ENCODE measurements at places on chromosomes 3 and 15. TPM values are rescaled to one million over a fixed set of nuclear protein-coding genes. Genes with fewer than 3 reads are reported as not detected.
A peak's percentile ranks its signal among the peaks of the same experiment; 100 is the strongest.

HYAL1 gene
- 6.1 TPM for polyA plus RNA-seq

SLC6A1 gene
- polyA plus RNA-seq, result 0.65 TPM

XCR1 gene
- not detected for polyA plus RNA-seq

P3H2 gene
- 85.3 TPM for polyA plus RNA-seq

WDR73 gene
- 42.1 TPM for polyA plus RNA-seq

TGFBR2 gene
- 96.9 TPM for polyA plus RNA-seq

DUOXA2 gene
- not detected for polyA plus RNA-seq

PAQR9 gene
- 0.79 TPM for polyA plus RNA-seq

DNA sequence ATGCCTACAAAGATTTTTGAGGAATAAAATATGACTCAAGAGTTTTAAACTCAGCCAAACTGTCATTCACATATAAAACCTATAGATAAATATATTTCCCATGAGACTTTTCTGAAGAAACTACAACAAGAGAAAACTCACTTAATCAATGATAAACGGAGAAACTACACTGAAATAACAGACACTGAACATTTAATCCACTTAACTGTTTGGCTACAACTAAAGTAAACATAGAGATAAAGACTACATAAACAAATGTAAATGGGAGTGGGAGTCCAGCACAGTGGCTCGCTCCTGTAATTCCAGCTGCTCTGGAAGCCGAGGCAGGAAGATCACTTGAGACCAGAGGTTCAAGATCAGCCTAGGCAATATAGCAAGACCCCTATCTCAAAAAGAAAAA is 79.2 kb downstream of the MEX3B start:
- no peak for DNase-seq

DNA sequence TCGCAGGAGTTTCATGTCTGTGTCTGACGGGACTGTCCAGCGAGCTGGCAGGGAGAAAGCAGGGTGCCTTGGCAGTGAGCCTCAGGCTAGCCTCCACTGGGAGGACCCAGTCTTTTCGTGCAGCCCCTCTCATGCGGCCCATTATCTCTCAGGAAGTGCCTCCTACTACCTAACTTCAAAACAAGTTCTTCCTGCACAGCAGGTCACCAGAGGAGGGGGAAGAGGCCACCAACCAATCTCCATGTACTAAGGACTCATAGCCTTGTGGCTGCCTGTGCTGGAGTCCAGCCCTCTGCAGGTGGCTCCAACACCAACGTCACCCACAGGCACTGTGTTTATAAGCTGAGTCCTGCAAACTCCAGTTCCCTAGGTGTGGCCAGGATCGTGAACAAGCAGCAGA is 4.8 kb downstream of the VIPR1 start:
- no peak for DNase-seq

DNA sequence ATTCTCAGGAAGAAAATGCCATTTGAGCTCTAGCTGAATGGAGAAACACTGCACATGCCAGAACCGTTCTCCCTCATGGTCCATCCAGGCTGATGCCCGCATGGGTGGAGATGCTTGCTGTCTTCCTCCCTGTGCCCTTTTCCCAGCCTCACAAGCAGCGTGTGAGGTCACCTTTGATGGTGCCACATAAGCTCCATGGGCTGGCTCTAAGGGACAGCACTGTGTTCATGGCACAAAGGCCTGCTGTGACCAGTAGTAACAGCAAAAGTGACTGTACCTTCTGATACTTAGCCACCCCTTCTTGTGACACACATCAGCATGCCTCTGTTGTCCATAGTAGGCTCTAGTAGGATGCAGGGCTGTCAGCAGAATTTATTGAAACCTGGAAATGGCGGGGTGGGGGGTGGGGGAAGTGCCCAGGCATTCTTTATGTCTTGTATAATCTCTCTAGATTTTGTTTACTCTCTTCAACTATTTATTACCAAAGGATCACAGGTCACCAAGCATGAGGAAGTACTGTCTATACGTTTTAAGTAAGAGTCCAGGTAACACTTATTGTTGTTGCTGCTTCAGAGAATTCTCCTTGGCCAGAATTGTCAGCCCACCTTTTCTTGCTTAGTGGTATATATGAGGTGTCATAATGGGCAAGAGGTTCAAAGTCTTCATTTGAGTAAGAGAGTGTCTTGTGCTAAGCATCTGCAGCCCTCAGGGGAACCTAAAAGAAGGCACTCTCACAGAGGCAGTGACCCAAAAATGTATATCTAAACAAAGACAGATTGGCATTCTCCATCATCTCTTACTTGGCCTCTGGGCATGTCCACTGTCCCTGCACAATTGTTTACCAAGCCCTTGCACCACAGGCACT is 56.5 kb downstream of the RAB7A start:
- DNase-seq, result no peak

DNA sequence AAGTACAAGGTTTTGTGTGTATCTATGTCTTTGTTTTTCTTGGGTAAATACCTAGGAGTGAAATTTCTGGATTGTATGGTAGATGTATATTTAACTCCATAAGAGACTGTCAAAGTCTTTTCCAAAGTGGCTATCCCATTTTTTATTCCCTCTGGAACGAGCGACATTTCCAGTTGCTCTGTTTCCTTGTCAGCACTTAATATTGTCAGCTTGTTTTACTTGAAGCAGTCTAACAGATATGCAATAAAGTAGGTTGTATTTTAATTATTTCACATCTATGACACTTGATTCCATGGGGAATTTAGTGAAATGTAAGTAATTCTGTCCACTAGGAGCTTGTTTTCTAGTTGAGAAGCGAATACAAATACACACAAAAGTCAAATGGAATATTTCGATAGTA is 18.5 kb upstream of the BNIP2 start:
- DNase-seq, result no peak

DNA sequence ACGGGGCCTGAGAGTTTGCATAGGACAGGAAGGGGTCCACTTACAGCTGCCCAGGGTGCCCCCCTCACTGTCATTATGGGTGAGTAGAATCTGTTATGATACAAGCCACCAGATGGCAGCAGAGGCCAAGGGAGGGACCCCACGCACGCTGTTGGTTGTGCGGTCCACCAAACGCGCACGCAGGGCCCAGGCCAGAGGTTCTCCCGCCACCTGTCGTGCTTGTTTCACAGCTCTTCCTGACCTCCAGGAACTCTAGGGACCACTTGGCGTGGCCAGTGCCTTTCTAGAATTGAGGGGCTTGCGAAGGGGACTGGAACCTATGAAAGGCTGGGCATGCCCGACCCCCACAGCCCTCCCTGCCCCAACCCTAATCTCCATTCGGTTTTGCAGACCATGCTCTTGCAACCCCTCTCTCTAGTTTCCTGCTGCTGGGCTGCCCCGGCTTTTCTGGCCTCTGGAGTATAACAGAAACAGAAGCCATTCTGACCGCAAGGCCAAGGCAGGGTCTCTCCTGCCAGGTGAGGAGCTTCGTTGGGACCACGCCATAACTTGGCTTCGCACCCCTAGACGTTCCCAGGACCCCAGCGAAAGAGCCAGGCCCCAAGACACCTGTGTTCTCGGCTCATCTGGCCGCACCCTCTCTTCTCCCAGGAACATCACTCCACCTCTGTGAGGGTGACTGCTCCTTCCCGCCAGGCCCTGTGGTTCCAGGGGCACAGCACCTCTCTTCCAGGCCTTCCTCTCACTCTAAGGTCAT is 46.0 kb downstream of the ALDH1L1 start:
- DNase-seq, result peak; percentile 29

DNA sequence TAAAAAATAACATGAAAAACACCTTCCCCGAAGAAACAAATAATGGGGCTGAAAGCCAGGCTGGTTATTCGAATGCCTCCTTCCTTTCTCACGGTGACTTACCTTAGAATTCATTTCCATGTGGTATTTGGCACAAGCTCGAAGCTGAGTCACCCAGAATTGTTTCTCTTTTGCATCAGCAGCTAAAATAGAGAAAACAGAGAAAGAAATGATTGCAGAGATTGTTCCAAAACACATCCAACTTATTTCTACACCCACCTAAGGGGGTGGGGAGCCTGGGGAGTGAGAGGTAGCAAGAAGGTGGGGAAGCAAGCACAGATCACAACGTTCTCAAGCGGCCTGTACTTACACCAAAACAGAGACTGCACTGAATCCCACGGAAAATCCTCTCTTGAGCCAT is 104.7 kb downstream of the OSBPL10 start:
- no peak for DNase-seq

DNA sequence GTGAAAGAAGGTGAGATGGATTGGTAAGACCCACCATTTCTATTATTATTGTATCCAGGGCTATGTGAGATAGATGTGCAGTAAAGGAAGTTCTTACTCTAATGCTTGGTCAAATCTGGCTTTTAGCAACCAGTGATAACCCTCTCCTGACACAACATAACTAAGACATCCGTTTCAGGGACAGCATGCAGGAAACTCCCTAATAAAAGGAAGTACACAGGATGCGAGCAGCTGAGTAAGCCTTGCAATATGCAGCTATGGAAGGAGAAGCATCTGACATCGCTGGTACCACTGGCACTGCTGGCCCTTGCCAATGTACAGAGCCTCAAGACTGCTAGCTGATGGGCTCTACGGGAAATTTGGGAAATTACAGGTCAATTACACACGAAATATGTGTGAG is 662.3 kb downstream of the NR2F2 start:
- DNase-seq, result no peak

DNA sequence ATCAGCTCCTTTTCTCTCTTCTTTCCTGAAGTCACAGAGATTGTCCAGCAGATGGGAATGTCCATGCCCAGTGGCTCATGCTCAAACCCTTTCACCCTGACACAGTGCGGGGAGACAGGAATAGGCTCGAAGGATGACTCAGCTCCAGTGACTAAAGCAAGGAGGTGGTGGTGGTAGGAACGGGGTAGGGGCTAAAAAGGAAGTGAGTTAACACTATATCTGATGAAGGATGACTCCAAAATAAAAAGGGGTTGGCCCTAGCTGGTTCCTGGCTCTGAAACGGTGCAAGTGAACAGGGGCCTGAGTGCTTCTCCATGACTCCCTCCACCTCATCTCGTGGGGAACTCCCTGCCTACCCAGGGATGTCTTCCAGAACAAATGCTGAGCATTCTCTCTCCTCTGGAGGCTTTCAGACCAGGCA is 167.4 kb upstream of the LPP start:
- no peak for DNase-seq

GRCh38 chr3:74314696-74315095 is 299.8 kb downstream of the CNTN3 start:
- DNase-seq, result no peak

GRCh38 chr3:73213896-73214295 is 152.4 kb downstream of the EBLN2 start:
- DNase-seq, result no peak

GRCh38 chr15:44489464-44489863 is 47.5 kb upstream of the EIF3J start:
- DNase-seq, result peak; percentile 24

DNA sequence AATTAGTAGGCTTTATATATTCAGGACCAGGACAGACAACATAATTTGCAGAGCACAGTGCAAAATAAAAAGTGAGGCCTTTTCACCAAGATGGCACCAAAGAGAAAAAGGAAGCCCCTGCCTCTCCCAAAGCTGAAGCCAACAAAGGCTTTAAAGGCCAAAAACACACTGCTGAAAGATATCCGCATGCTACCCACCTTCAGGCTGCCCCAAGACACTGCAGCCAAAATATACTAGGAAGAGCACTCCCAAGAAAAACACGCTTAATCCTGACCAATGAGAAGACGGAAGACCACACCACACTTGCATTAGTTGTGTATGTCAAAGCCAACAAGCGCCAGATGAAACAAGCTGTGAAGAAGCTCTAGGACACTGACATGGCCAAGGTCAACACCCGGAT is 38.0 kb downstream of the PIK3CB start:
- no peak for DNase-seq

- no peak for DNase-seq
Measured at GRCh38 chr3:7720649-7721297, 780.9 kb upstream of the LMCD1 start.

GRCh38 chr3:189237526-189237925 is 65.8 kb downstream of the TPRG1 start:
- no peak for DNase-seq

DNA sequence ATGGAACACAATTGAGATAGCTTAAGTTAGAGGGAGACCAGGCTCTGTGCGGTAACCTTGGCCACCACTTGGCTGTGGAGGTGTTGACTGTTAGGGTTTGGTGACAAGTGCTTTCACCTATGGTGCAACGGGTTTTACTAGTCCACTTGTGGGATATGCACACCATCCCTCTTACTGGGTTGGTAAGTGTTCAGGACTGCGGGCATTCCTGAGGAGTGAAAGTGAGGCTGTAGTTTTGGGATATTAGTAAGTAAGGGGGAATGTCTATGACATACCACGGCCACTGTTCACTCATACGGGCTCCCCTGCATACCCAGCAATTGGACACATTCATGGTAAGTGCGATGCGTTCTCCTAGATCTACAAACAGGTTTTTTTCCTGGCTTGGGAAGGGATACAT is 8.0 kb upstream of the RAD54L2 start:
- DNase-seq, result no peak

GRCh38 chr3:165103616-165104015 is 25.3 kb upstream of the SI start:
- no peak for DNase-seq

- no peak for DNase-seq
Measured at GRCh38 chr3:156630081-156630772, 44.2 kb upstream of the TIPARP start.

DNA sequence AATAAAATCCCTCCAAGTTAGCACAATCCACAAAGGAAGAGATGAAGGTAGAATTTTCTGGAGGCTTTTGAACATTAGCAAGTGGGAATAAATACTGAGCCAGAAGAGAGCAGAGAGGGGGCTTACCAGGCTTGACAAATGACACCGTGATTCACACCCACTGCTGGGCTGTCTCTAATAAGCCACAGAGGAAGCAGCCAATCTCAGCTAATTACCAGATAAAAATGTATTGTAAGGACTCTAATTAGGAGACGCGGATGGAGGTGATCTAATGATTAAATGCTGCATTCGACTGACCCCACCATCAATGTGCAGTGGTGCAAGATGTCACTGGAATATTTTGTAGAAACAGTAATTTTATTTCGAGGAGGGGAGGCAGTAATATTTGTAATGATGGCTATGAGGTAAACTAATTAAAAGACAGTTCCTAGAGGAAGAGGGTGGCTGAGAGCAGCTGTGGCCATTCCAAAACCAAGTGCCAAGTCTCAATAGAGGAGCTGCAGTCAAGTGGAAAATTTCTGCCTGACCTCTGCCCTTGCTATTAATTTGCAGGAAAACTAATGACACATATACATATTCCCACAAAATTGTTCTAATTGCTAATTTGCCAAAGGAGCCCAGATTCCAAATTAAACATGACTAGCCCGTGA is 602.2 kb downstream of the FOXP1 start:
- no peak for DNase-seq

DNA sequence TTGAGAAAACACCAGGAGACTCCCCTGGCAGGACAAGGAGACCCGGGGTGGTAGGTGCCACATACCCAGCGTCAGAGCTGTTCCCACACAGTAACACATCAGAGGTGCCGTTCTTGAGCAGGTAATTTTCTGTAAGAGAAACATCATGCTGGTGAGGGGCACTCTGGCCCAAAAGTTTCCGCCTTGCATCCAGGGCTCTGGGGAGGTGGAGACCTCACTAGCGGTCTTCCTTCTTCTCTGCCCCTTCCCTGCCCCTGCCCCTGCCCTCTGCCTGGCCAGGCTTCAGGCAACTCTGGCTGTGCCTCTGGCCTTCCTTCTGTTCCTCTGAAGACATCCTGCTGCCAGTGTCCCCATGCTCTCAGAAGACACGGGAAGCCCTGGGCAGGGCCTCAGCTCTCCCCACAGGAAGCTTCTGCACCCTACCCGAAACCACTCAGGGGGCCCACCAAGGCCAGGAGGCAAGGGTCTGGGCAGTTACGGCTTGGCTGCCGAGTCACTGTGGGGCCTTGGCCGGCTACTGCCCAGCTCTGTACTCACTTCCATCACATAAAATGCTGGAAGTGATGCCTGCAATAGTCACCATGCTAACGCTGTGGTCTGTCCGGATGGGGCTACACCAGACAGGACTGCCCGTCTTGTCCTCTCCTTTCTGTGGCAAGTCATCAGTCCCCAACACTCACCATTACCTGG is 41.3 kb downstream of the SCN5A start:
- no peak for DNase-seq
